ENCODE measurements at places on chromosomes 11 and 22. TPM values are rescaled to one million over a fixed set of nuclear protein-coding genes. Genes with fewer than 3 reads are reported as not detected.

GRCh38 chr11:112345706-112346105 is 85.0 kb upstream of the PLET1 start:
- peaks cover 9% of the 10 kb centered on the region for H3K4me1 ChIP-seq
- no peaks in the 10 kb centered on the region for H3K27me3 ChIP-seq
- H3K27ac ChIP-seq, result no peak overlapping the region
- H3K4me3 ChIP-seq, result no peak overlapping the region

ISX gene
- total RNA-seq, result not detected

MS4A2 gene
- total RNA-seq, result not detected

GRCh38 chr11:45657496-45658260 is 7.7 kb downstream of the CHST1 start:
- peaks cover 37% of the 10 kb centered on the region for H3K4me1 ChIP-seq
- no peaks in the 10 kb centered on the region for H3K27me3 ChIP-seq
- H3K27ac ChIP-seq, result no peak overlapping the region
- H3K4me3 ChIP-seq, result no peak overlapping the region
- no peak for DNase-seq
- H3K36me3 ChIP-seq, result no peaks in the 10 kb centered on the region

SWAP70 gene
- total RNA-seq, result 25.7 TPM

DNA sequence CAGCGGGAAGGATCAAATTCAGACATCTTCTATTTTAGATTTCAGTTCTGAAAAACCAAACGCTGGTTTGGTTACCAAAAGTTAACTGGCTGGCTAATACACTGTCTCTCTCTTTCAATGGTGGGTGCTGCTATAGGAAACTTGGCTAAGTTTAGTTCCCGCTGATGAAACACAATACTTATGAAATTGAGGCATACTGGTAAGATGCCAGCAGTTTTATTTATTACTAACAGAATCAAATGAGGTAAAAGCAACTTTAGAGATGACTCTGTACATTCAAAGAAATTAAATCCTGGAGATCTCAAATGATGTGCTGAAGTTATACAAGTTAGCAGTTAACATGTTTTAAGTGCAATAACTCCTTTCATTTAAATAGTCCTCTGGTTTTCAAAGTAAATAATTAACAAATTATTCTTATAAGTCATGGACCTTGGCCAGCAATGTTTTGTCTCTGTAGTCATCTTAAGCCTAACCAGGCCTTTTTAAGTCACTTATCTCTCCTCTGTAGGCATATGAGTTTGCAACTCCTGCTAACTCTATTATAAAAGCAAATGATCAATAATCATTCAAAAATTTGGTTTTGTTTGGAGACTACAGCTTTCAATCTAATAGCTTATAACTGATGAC is 54.8 kb downstream of the PAK1 start:
- no peak overlapping the region for H3K27ac ChIP-seq
- no peak for DNase-seq
- no peak overlapping the region for H3K4me3 ChIP-seq
- H3K27me3 ChIP-seq, result no peaks in the 10 kb centered on the region

OR51E2 gene
- total RNA-seq, result 0.97 TPM

OR10G8 gene
- not detected for total RNA-seq

- no peaks in the 10 kb centered on the region for H3K27me3 ChIP-seq
- H3K4me1 ChIP-seq, result peaks cover 13% of the 10 kb centered on the region
- no peak overlapping the region for H3K4me3 ChIP-seq
- H3K36me3 ChIP-seq, result peaks cover 2% of the 10 kb centered on the region
- H3K27ac ChIP-seq, result no peak overlapping the region
Measured at GRCh38 chr11:28822576-28822975, 714.4 kb downstream of the METTL15 start.

GRCh38 chr11:6006395-6006794 is 351 bp downstream of the OR56A4 start:
- H3K36me3 ChIP-seq, result no peaks in the 10 kb centered on the region
- H3K4me3 ChIP-seq, result no peak overlapping the region
- DNase-seq, result no peak
- no peak overlapping the region for H3K27ac ChIP-seq

- no peak overlapping the region for H3K27ac ChIP-seq
- H3K27me3 ChIP-seq, result peaks cover 2% of the 10 kb centered on the region
- no peak for DNase-seq
- no peaks in the 10 kb centered on the region for H3K4me1 ChIP-seq
- H3K36me3 ChIP-seq, result no peaks in the 10 kb centered on the region
- H3K4me3 ChIP-seq, result no peak overlapping the region
Measured at GRCh38 chr11:133803026-133803425, 42.3 kb downstream of the SPATA19 start.

DNA sequence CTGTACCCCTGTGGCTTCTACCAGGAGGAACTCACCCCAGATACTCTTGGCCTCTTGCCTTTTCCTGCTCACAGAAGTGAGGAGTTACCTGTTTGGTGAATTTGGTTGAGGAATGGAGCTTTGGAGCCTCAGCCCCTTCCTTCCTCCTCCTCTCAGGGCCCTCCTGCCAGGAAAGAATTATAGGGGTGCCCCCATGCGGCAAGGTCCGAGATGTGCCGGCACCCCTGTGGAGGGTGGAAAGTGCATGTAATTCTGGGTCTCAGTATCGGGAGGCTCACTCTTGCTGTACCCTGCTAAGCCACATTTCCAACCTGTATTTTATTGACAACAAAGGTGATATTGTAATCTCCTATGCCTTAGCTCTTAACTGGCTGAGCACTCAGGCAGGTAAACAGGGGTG is 13.7 kb upstream of the IGSF22 start:
- H3K4me3 ChIP-seq, result no peak overlapping the region
- H3K27ac ChIP-seq, result no peak overlapping the region
- peaks cover 2% of the 10 kb centered on the region for H3K27me3 ChIP-seq
- no peaks in the 10 kb centered on the region for H3K4me1 ChIP-seq

DNA sequence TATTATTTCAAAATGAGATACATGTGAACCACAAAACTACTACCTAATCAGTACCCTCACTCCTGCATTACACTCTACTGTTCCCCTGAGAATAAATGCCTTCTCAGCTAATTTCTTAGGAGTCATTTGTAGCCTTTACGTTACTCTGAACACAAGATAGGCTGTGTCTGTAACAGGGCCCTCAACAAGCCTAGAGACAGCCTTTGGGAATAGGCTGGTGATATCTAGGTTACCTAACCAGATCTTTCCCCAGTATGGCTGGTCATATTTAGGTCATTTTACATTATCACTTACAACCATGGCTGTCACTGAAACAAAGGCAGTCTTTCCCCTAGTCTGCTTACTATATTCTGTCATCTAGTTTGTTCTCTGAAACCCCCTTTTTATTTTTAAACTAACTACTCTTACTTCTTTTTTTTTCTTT is 14.2 kb downstream of the ATM start:
- DNase-seq, result no peak
- H3K36me3 ChIP-seq, result peaks cover 23% of the 10 kb centered on the region
- no peak overlapping the region for H3K4me3 ChIP-seq
- H3K4me1 ChIP-seq, result no peaks in the 10 kb centered on the region

- no peak for DNase-seq
- H3K4me1 ChIP-seq, result peaks cover 9% of the 10 kb centered on the region
- peaks cover 20% of the 10 kb centered on the region for H3K27me3 ChIP-seq
Measured at GRCh38 chr11:36258730-36259360, 30.4 kb downstream of the COMMD9 start.

GRCh38 chr11:110855191-110855590 is 143.0 kb upstream of the ARHGAP20 start:
- no peak overlapping the region for H3K27ac ChIP-seq
- peaks cover 27% of the 10 kb centered on the region for H3K4me1 ChIP-seq
- no peaks in the 10 kb centered on the region for H3K27me3 ChIP-seq
- H3K36me3 ChIP-seq, result no peaks in the 10 kb centered on the region
- H3K4me3 ChIP-seq, result no peak overlapping the region

GRCh38 chr11:65793144-65793581 is 6.3 kb downstream of the OVOL1 start:
- peaks cover 20% of the 10 kb centered on the region for H3K27me3 ChIP-seq
- H3K27ac ChIP-seq, result no peak overlapping the region
- H3K4me3 ChIP-seq, result no peak overlapping the region

DNA sequence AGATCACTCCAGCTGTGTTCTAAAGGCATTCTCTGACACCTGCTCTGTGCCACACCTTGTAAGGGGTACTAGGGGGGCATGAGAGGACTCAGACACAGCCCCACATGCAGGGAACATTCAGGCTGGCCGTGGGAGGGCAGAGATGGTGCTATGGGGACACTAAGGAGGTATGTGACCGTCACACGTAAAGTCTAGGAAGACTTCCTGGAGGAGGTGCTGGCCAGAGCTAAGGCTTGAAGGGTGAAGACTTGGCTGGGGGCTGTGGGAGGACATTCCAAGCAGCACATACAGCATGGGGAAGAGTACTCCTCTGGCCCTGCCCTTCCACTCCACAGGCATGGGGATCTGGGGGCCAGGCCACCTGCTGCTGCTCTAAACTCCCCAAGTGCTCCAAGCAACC is 48.5 kb upstream of the TCF20 start:
- peaks cover 21% of the 10 kb centered on the region for H3K4me1 ChIP-seq
- H3K4me3 ChIP-seq, result no peak overlapping the region
- H3K27me3 ChIP-seq, result no peaks in the 10 kb centered on the region
- H3K36me3 ChIP-seq, result peaks cover 2% of the 10 kb centered on the region
- H3K27ac ChIP-seq, result no peak overlapping the region

DNA sequence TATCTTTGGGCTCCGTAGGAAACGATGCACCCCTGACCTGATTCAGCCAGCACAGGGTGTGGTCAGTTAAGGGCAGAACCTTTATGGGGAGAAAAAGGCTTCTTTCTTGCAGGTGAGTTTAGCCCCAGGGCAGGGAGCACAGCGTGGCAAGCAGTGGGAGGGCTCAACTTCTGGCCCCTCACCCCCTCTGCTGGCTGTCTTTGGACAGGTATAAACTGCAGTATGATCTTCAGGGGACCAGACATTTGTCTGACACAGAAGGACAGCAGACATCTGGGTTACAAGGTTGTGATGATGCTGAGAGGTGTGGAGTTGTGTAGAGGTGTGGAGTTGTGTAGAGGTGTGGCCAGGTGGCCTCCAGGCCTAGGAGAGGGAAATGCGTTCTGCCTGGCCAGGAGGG is 324.0 kb upstream of the PLET1 start:
- DNase-seq, result no peak
- no peak overlapping the region for H3K27ac ChIP-seq
- H3K27me3 ChIP-seq, result no peaks in the 10 kb centered on the region
- H3K4me1 ChIP-seq, result peaks cover 11% of the 10 kb centered on the region

DEFB131B gene
- not detected for total RNA-seq

- no peak overlapping the region for H3K4me3 ChIP-seq
- peaks cover 4% of the 10 kb centered on the region for H3K27me3 ChIP-seq
- no peak overlapping the region for H3K27ac ChIP-seq
- no peaks in the 10 kb centered on the region for H3K4me1 ChIP-seq
- no peaks in the 10 kb centered on the region for H3K36me3 ChIP-seq
Measured at GRCh38 chr11:124340142-124340447, 20.1 kb upstream of the OR8D2 start.

JAM3 gene
- total RNA-seq, result 94.2 TPM

CCDC34 gene
- total RNA-seq, result 12.6 TPM

- no peak overlapping the region for H3K27ac ChIP-seq
- H3K4me1 ChIP-seq, result peaks cover 13% of the 10 kb centered on the region
- peaks cover 6% of the 10 kb centered on the region for H3K27me3 ChIP-seq
Measured at GRCh38 chr11:35394941-35395340, 24.4 kb downstream of the SLC1A2 start.

DNA sequence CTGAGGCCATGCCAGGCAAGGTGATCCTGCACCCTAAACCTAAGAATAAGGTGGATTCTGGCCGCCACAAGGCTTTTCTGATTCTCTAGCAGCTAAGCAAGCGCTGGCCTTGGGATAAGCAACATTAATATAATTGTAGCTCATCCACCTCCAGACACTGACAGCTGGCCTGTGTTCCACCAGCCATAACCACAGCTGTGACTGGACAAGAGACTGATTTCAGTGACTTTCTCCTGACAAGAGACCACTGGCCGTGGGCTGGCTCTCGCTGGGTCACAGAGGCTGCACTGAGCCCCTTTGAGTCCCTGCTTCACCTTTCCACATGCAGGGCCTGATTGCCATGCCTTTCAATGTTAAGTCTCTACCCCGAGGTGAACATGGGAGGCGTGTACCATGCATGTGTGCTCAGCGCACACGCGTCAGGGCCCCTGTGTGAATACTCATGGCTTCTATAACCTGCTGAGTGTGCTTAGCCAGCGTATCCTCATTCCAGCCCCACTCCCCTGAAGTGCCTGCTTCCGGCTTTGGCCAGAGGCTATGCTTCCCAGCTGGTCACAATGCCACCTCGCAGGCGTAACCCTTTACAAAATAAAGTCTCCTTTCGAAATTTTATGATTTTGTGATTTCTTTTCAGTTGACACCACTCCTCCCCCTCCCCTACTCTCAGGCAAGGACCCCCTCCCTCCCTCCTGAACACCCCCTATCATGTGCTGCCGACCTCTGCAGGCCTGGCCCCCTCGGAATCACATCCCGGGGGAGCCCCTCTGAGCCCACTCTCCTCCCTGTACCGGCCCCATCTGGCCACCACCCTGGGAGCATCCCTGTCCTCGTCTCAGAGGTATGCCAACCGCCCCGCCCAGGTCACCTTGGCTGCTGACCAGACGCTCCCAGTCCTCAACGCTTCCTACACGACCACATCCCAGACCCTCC is 128.1 kb downstream of the CTTN start:
- DNase-seq, result peak; percentile 36
- H3K27ac ChIP-seq, result no peak overlapping the region
- peaks cover 14% of the 10 kb centered on the region for H3K27me3 ChIP-seq
- peaks cover 8% of the 10 kb centered on the region for H3K4me1 ChIP-seq
- no peaks in the 10 kb centered on the region for H3K36me3 ChIP-seq
- H3K4me3 ChIP-seq, result no peak overlapping the region

ZNF215 gene
- total RNA-seq, result 2.3 TPM

VSIG2 gene
- total RNA-seq, result not detected

DNA sequence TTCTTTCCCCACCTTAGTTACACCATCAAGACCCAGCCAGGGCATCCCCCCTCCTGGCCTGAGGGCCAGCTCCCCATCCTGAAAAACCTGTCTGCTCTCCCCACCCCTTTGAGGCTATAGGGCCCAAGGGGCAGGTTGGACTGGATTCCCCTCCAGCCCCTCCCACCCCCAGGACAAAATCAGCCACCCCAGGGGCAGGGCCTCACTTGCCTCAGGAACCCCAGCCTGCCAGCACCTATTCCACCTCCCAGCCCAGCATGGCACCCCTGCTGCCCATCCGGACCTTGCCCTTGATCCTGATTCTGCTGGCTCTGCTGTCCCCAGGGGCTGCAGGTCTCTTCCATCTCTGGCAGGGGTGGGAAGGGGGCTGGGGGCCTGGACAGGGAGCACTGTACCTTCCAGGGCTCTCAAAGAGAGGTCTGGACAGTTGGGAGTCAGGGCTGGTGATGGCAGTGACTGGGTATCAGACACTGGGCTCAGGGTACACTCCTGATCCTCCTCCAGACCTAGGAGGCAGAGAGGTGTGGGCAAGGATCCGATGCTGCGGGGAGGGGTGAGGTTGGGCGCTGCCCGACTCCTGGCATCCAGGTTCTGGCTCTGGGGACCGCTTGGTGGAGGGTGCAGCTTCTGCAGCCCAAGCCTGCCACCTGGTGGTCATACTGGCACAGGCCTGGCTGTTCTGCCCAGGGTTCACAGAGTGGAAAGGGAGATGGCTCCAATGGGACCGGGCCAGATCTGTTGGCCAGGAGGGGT is at the start of gene UPK2:
TSS of gene UPK2 (plus strand) at position 205 of the 753 bp plus-strand sequence. CDS start at position 258, 53 bp downstream.
- no peak within 1 kb of the TSS for H3K4me3 ChIP-seq
- H3K27me3 ChIP-seq, result peaks cover 26% of the 10 kb centered on the region

All from chondrocyte (in vitro differentiated cells).